ENCODE measurements at places on chromosomes 2 and 18.

DNA sequence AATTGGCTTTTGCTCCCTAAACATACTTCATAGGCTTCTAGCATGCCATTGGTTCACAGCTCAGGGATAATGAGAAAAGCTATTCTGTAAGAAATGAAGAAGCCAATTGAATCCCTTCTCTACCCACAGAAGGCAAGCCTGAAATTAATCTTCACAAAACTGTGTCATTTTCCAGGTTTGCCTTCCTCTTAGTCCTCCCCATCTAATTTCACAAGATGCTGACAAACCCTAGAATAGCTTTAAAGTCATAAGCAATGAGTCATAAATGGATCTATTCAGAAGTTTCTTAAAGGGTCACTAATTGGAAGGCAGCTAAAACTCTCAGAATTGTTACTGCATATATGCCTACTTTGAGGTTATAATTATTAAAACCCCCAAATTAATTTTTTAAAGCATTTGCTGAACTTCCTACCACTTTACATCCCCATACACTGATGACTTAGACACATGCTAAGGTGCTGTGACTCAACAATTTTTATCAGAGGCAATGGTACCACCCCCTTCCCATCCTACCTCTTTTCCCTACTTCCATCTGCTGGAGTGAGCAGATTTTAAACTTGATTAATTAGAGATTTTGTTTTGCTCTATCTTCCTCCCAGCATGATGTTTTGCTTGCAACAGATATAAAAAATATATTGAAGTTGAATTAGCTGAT lies 51.3 kb upstream of the NABP1 start:
- no peak for DNase-seq

GRCh38 chr2:48316753-48317750 lies 212.9 kb upstream of the STON1 start:
- no peak for DNase-seq

GRCh38 chr2:160670618-160671017 lies 177.0 kb upstream of the RBMS1 start:
- no peak for DNase-seq

DNA sequence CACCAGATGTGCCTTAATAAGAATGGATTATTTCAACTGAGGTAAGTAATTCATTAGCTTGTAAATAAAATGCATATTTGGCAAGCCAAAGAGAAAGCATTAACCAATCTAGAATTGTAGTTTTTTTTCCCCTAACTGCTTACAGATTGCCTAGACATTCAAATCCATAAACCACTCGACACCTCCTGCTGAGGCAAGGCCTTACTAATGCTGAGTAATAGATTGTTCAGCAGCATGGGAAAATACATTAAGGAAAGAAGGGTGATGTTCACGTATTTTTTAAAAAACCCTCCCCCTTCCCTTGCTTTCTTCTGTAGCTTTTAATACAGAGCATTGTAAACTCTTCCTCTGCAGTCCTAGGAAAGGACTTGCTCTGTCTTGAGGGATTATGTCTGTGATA lies 17.0 kb upstream of the LINC00305 start:
- no peak for DNase-seq

DNA sequence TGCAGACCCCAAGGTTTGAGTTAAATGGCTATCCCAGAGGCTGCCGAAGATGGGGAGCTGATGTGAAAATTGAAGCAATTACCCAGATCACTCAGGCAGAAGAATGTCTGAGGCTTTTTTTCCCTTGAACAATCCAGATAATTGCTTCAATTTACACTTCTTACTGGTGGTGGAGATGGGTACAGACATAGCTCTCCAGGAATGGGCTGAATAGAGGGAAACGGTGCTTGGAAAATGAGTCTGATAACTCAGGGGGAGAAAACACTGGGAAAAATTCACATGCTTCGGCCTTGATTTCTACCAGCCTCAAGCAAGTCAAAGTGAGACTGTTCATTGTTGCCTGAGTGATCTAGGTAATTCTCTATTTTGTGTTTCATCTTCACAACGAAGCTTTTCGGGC lies 9.5 kb upstream of the KIF5C start:
- no peak for DNase-seq

- DNase-seq: no peak
Measured at GRCh38 chr18:70321616-70322015, 32.8 kb downstream of the SOCS6 start.

GRCh38 chr2:66561645-66562303 lies 126.8 kb downstream of the MEIS1 start:
- DNase-seq: no peak

DNA sequence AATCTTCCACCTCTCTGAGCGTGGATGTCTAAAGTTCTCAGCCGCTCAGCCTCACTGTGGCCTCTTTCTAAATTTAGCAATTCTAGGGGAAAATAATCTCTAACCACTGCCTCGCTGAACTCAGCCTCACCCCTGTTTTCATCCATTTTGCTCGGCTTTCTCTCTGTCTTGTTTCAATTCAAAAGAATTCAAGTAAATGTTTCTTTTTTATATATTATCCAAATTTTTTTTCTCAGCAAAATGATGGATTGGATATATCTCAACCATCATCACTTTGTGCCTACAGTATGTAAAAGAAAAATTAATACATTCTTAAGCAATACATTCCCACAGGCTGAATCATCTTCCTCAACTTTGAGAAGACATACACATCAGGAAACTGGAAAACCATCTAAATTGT lies 24.0 kb upstream of the GALNT5 start:
- no peak for DNase-seq

DNA sequence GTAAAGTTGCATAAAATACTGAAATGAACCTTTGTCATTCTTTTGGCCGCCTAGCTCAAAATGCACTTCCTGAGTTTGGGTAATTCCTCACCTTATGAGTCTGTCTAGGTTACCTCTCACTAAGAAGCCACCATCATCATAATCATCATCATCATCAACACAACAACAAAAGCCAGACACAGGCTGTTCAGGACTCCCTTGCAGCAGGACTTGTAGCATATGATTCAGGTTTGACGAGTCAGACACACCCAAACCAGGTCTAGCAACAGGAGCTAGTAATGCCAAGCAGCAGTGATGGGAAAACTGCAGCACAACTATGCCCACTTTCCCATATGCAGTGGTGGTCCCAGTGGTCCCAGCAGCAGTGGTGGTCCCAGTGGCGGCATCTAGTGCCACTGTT lies 2.8 kb upstream of the SGO2 start:
- DNase-seq: no peak

DNA sequence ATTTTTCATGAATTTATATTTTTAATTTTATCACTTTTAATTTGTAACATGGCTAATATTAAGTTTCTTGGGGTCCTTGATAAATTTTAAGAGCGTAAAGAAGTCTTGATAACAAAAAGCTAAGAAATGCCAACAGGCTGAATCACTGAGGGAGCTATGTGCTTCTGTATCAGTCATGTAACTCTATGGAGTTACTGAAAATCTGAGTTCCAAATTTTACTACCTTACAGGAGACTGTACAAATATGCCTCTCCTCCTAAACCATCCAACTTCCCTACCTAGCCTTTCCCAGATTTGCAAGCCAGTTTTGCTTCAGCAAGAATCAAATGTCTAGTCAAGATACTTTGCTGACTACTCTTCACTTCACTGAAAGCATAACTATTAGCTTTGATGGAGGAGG lies 35.7 kb downstream of the FEZ2 start:
- DNase-seq: no peak

DNA sequence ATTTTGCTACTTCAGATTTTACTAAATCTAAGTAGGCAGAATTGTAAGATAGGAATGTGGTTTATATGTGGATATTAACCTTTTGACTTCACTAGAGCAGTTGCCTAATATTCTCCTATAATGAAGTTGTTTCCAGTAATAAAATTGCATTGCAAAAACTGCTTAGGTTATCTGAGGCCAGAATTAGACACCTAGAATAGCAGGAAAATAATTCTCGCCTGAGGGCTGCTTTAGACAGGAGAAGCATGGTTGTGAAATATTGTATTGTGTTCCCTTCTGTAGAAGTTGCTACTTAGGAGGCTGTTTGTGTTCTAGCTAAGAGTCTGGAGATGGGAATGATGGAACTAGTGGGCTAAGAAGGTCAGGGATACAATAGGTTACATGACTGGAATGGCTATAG lies 146.3 kb downstream of the PLCL1 start:
- DNase-seq: no peak

GRCh38 chr18:13620206-13620672 lies 106.1 kb downstream of the FAM210A start:
- DNase-seq: no peak

DNA sequence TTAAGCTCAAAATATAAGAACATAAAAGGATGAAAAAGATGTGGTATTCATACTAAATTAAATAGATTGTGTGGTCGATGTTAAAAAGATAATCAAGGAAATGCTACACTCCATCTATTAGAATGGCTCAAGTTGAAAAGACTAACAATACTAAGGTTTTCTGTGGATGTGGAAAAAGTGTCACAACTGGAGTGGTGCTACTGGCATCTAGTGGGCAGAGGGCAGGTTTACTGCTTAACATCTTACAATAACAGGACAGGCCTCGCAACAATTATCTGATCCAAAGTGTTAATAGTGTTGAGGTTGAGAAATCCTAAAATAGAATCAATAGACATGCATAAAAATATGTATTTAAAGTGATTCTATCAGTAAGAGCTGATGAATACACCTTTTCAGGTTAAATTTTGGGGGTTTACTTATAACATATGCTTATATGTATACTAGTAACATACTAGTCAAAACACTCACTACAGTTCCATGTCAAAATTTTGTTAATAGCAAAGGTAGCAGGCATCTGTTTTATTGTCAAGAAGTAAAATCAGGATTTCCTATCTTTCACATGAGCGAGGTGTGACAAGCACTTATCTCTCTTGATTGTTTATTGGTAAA lies 91.5 kb upstream of the TMEFF2 start:
- DNase-seq: peak; percentile 52

DNA sequence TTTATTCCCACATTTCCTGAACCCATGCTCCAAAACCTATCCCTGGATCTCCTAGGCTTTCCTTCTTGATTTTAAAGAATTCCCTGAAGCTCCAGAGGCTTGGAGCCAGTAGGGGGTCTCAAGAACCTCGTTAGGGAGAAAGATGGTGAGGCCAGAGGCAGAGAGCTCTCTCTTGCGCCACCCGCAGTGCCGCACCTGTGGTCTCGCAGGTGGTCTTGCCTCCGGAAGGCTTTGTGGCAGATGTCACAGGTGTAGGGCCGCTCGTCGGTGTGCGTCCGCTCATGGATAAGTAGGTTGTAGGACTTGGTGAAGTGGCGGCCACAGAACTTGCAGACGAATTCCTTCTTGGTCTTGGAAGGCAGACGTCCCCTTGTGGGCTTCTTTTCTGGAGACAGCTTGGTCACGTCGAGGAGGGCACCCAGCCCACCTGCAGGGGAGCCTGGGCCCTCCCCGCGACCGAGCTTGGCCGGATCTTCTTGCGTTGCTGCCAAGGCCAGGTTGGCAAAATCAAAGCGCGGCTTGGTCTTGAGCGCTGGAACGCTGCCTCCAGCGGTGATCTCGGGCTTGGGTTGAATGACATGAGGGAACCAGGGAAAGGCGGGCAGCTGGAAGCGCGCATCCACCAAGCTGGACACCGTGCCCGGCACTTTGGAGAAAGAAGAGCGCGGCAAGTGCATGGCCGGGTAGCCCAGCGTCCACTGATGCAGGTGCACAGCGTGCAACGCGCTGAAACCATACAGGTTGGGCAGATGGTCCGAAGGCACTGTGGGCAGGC lies 5.3 kb downstream of the OSR1 start:
- no peak for DNase-seq

GRCh38 chr2:101188683-101189405 lies 37.7 kb upstream of the TBC1D8 start:
- DNase-seq: no peak

GRCh38 chr2:70002241-70002899 lies 40.9 kb upstream of the ASPRV1 start:
- no peak for DNase-seq

All from NCI-H1092 treated with DMSO at 0.1 percent for 48 hours (cell line).